ENCODE measurements at places on chromosomes 1 and 21.

GRCh38 chr21:34510148-34511142 lies 1.6 kb downstream of the KCNE1 start:
- peak; percentile 69 for DNase-seq

GRCh38 chr1:234499943-234500245 lies 20.9 kb upstream of the TARBP1 start:
- no peak for DNase-seq

- DNase-seq = no peak
Observed at GRCh38 chr21:33950431-33951079, 35.0 kb upstream of the ATP5PO start.

GRCh38 chr1:86704972-86705664 lies 742 bp downstream of the SH3GLB1 start:
- DNase-seq = peak; percentile 72

DNA sequence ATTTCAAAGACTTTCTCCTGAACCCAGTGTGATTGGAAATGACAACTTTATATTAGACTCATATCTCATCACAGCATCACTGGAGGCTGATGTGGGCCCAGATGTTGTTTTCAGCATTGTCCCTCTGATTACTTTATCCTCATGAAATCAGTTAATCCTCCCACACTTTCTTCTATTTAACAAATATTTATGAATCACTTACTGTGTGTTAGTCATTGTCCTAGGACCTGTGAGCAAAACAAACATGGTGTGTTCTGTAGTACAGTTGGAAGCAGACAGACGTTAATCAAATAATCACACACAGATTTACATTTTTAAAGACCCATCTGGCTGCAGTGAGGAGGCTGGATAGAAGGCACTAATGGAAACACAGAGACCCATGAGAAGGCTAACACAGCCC lies 383.7 kb downstream of the PRDM2 start:
- no peak for DNase-seq

- DNase-seq = no peak
Observed at GRCh38 chr1:109535971-109536491, 3.6 kb upstream of the GPR61 start.

GRCh38 chr1:176557543-176558258 lies 94.7 kb downstream of the PAPPA2 start:
- DNase-seq = no peak

GRCh38 chr1:183023146-183023600 lies at the start of gene LAMC1:
Gene LAMC1 (plus strand): TSS chr1:183023420. CDS start chr1:183023717, 297 bp downstream.
- peak; percentile 91 for DNase-seq

GRCh38 chr21:45084121-45084520 lies 9.7 kb downstream of the ADARB1 start:
- no peak for DNase-seq

GRCh38 chr1:9671377-9672140 lies 20.0 kb downstream of the PIK3CD start:
- DNase-seq = peak; percentile 83

DNA sequence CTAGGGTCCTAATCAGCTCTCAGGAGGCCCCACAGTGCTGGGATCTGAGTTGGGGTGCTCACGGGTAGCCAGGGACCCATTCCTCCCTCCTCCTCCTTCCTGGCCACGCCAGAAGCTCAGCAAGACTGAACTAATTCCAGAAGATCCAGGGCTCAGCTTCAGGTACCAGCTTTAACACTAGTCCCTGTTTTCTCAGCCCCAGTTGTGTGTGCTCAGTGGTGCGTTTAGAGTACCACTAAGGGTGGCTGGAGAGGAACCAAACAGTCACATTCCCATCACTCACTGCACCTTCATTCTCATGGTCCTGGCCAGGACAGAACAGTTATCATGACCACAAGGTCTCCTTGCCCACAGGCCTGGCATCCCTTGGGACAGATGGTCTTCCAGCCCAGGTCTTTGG lies 20.8 kb downstream of the PKP1 start:
- DNase-seq = no peak

- DNase-seq = peak; percentile 61
Observed at GRCh38 chr21:42145569-42146272, 73.2 kb upstream of the ABCG1 start.

GRCh38 chr1:215128504-215128903 lies 46.0 kb downstream of the KCNK2 start:
- no peak for DNase-seq

GRCh38 chr1:225881081-225881958 lies 860 bp downstream of the TMEM63A start:
- peak; percentile 73 for DNase-seq

- DNase-seq = no peak
Observed at GRCh38 chr1:94349853-94350252, 68.3 kb upstream of the ABCD3 start.

DNA sequence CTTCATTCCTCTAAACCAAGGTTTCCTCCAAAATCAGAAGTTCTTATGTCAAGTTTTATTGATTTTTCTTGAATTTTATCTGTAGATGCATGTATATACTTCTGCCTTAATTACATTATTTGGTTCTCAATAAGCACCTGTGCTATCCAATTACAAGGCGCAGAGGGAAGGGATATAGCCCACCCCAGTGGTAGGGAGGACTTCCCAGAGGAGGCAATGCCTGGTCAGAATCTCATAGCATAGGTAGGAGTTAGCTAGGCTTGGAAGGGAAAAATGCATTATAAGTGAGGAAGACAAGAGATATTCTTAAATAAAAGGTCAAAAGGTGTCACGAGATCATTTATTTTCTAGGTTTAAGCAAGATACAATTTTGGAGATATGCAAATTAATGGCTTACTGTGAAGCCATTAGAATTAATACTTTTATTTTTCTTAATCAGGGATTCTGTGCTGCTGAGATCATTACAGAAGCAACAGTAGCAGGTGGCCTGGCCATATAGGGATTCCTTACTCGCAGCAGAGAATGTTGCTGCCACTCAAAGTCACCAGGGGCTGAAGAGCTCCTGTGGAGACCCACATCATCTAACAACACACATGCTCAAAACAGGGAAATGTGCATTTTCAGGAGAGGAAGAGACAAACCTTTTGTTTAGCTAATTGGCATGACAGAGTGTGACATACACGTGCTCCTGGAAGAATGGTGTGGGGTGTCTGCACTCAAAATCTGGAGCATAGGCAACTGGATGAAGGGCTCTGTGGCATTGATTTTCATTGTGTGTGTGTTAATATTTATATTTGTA lies 178.3 kb downstream of the ATG4C start:
- DNase-seq = no peak

DNA sequence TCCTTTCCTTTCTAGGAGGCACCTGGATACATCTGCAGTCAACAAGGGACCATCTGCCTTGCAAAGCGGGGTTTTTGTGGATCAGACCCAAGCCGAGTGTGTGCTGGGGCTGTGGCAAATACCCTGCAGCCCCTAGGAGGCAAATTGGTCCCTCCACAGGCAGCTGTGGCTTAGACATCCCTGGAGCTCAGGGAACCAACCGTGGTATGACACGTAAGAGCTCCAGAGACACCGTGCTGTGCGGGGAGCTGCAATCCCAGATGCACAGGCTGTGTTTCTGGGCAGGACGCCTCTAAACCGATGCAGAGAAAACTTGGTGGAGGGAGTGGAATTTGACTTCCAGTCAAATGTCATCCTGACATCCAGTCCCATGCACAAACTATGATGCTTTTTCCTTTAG lies 141.5 kb downstream of the KAZN start:
- no peak for DNase-seq

GRCh38 chr1:176174108-176174507 lies 33.0 kb downstream of the COP1 start:
- DNase-seq = peak; percentile 33

DNA sequence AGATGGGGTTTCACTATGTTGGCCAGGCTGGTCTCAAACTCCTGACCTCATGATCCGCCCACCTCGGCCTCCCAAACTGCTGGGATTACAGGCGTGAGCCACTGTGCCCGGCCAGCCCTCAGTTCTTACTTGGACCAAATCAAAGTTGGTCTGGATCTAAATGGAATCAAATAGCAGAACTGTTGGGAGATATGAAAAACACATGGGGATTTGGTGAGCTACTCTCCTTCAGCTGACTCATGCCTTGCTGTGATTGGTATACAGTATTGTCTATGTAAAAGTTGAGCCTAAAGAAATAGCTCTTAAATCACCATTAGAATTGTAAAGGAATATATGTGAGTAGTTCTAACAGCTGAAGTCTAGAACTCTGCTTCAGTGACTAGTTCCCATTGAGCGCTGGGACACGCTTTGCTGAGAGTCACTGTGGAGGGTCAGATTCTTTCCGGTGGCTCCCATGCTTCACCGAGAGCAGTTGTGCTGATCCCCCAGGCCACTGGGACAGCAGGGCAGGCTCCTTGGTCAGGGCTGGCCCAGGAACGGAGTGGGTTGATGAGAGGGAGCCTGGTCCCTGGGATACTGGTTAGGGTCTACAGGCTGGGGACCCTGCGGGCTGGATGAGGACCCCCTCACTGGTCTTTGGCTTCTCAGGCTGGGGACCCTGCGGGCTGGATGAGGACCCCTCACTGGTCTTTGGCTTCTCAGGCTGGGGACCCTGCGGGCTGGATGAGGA lies 14.0 kb downstream of the PKNOX1 start:
- peak; percentile 30 for DNase-seq

GRCh38 chr1:243465081-243465480 lies 209.2 kb downstream of the SDCCAG8 start:
- DNase-seq = no peak

DNA sequence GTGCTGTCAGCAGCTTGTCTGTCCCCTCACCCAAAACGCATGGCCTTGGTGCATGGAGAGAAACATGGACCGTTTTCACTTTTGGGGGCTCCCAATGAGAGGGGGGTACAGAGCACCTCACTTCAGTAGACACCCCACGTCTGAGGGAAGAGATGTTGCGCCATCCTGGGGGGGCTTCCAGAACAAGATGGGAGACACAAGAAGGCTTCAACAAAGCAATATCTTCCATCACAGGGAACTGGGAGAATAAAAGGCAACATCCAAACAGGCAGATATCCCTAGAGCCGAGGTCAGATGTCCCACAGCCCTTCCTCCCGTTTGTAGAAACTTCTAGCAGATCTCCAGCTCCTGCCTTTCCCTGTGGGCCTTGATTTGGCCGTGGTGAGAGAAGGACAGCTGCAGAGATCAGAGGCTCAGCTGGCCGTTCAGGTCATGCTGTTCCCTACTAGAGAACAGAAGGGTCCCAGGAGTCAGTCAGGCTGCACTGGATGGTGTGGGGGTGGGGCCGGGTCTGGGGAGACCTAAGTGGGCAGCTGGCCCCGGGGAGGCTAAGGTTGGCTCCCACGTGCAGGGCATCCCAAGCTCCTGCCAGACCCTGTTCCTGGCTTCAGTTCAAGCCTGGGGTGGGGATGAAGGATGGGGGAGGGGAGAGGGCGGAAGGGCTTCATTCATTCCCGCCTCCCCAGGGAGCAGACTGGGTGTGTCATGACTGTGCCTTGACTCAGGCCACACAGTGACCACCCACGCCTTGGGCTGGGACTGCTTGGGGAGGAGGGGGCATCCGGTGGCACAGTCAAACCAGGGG lies 4.4 kb downstream of the PLOD1 start:
- peak; percentile 62 for DNase-seq

GRCh38 chr1:230105245-230105753 lies 38.3 kb downstream of the GALNT2 start:
- DNase-seq = no peak

DNA sequence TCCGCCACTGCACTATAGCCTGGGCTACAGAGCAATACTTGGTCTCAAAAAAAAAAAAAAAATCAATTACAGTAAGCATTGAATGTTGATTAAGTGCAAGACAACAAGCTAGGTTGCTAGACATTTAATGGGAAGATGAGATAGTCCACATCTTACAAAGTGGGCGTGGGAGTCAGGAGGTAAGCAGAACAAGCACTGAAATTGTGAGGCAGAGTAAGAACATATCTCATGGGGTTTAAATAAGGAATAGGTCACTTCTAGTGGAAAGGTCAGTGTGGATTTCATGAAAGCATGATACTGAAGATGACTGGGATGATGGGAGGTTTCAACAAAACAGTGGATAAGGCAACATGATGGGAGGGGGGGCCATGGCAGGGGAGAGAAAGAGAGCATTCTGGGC lies 1.9 kb upstream of the OLFML2B start:
- no peak for DNase-seq

GRCh38 chr1:147736883-147737282 lies 23.5 kb downstream of the GJA5 start:
- no peak for DNase-seq

GRCh38 chr1:226397011-226397926 lies 10.6 kb downstream of the PARP1 start:
- DNase-seq = no peak

DNA sequence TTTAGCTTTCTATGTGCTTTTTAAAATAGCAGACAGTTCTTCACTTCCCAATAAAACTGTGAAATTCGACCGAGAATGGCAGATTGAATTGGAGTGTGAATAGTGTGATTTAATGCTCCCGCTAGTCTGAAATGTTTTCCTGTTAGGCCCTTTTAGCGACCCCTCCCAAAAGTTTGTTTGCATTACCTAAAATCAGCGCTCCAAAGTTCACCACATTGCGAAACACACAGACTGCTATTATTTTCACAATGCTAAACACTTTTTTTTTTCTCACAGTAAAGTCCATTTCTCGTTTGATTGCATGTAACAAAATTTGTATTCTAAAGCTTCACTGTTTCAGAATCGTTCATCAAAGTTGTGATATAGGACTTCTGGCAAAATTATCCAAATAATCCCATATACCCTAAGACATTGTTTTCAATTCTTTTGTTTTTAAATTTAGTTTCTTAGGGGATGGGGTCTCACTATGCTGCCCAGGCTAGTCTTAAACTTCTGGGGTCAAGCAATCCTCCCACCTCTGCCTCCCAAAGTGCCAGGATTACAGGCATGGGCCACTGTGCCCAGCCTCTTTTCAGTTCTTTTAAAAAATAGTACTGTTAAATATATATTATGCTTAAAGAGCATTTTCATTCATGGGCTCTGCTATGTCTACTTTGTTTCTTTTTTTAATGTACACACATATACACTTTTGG lies 76.5 kb upstream of the USH2A start:
- DNase-seq = no peak

DNA sequence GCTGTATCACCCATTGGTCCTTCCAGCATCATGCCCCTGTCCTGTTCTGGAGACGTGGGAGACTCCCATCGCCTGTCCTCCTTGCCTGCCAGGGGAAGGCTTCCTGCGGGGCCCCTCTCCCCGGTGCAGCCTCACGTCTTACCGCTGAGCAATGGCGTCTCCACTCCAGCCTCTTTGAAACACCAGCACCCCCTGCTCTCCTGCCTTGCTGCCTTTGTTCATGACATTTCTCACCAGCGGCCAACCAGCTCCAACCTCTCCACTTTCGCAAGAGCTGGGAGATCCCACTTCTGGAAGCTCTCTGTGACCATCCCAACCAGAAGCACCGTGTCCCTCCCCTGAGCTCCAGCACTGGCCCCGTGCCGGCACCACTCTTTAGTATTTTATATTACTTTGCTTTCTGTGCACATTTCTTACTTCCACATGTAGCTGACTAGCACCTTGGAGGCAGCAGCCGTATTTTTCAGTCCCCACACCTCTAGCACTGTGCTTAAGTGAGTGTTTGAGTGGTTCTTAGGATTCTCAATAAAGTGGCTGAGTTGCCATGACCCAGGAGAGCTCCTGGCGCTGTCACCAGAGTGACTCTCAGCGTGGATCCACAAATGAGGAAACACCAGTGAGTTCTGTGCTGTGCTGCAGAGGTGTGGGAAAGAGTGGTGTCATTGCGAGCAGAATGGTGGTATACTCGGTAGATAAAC lies 83.5 kb downstream of the ATP5PO start:
- DNase-seq = no peak

- no peak for DNase-seq
Observed at GRCh38 chr1:21857840-21858670, 46.0 kb downstream of the LDLRAD2 start.

- DNase-seq = no peak
Observed at GRCh38 chr1:13801232-13801631, 101.2 kb downstream of the PRDM2 start.

GRCh38 chr1:24151175-24151533 lies 8.2 kb upstream of the IL22RA1 start:
- DNase-seq = no peak

Data from ELR (cell line).